CD8-positive, alpha-beta memory T cell (primary cell): ENCODE measurements at places on chromosomes 6 and 20. TPM values are rescaled to one million over a fixed set of nuclear protein-coding genes. Genes with fewer than 3 reads are reported as not detected.

DNA sequence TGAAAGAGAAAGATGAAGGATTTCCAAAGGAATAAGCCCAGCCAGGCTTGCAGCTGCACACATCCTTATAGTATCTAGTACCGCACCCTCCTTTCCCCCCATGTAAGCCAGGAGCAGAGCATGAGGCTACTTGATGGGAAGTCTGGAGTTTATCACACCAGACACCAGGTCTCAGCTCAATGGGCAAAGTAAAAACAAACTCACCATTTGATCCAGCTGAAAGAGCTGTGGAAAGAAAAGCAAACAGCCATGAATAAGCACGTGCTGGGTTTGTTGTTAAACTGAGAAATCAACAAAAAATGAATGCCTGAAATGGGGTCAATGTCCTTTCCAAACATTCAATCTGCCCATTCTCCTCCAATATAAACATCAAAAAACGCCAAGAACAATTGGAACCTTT, 50.6 kb upstream of the MAP7 start:
- no peaks in the 10 kb centered on the region for H3K27me3 ChIP-seq
- DNase-seq: no peak
- no peak overlapping the region for H3K4me3 ChIP-seq
- H3K4me1 ChIP-seq: no peaks in the 10 kb centered on the region
- H3K27ac ChIP-seq: no peak overlapping the region

DNA sequence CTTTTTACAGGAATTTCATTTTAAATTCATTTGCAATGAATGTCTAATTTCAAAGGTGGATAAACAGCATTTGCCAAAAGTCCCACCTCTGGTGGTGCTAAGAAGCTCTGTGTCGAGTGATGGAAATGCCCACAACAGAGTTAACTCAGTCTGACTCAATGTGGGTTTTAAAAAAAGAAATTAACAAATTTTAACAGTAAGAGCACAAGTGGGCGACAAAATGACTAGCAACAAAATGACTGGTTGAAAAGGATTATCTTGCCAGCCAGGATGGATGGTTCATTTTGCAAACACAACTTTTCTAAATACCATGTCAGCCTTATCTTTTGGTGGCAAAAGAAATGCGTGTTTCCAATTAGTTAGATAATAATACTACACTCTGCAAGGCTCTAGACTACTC, 14.3 kb upstream of the TAGAP start:
- no peak overlapping the region for H3K27ac ChIP-seq
- H3K27me3 ChIP-seq: no peaks in the 10 kb centered on the region
- no peaks in the 10 kb centered on the region for H3K36me3 ChIP-seq
- DNase-seq: no peak

DNA sequence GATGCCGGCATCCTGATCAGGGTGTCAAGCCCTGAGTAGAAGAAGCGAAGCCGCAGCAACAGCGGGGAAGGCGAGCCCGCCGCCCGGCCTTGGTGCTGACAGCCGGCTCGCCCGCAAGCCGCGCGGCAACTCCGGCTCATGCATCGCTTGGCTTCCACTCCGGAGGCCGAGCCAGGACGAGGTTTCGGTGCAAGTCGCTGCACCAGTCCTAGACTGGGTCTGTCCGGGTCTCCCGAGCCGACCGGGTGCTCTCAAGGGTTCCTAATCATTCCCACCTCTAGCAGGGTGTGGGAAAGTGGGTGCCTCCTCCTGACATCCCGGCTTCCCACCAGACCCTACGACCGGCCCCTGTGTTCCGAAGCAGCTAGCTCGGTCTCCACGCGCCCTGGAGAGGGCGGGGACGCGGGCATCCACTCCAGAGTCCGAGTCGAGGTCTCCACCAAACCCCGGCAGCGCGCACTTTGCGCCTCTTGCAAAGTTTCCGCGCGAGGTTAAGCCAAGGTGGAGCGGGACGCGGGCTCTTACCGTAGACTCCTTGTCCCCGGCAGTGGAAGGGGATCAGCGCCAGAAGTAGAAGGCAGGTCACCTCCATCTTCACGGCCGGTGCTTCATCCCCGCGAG, 1.4 kb downstream of the MDGA1 start:
- H3K27me3 ChIP-seq: peaks cover 47% of the 10 kb centered on the region
- peak overlapping the region; percentile 38 for H3K4me3 ChIP-seq
- peaks cover 20% of the 10 kb centered on the region for H3K4me1 ChIP-seq
- no peaks in the 10 kb centered on the region for H3K36me3 ChIP-seq

GRCh38 chr6:89217299-89217910, at the start of gene GABRR1:
Gene GABRR1 (minus strand): TSS chr6:89217358. CDS start chr6:89217322, 36 bp downstream.
- no peaks in the 10 kb centered on the region for H3K36me3 ChIP-seq
- no peak within 1 kb of the TSS for H3K4me3 ChIP-seq
- no peak within 1 kb of the TSS for H3K27ac ChIP-seq
- no peaks in the 10 kb centered on the region for H3K4me1 ChIP-seq

The CFAP206 gene
- total RNA-seq: not detected

GRCh38 chr6:30238178-30238795, 25.1 kb upstream of the TRIM26 start:
- no peak overlapping the region for H3K4me3 ChIP-seq
- no peaks in the 10 kb centered on the region for H3K36me3 ChIP-seq
- H3K4me1 ChIP-seq: no peaks in the 10 kb centered on the region
- H3K27me3 ChIP-seq: no peaks in the 10 kb centered on the region

DNA sequence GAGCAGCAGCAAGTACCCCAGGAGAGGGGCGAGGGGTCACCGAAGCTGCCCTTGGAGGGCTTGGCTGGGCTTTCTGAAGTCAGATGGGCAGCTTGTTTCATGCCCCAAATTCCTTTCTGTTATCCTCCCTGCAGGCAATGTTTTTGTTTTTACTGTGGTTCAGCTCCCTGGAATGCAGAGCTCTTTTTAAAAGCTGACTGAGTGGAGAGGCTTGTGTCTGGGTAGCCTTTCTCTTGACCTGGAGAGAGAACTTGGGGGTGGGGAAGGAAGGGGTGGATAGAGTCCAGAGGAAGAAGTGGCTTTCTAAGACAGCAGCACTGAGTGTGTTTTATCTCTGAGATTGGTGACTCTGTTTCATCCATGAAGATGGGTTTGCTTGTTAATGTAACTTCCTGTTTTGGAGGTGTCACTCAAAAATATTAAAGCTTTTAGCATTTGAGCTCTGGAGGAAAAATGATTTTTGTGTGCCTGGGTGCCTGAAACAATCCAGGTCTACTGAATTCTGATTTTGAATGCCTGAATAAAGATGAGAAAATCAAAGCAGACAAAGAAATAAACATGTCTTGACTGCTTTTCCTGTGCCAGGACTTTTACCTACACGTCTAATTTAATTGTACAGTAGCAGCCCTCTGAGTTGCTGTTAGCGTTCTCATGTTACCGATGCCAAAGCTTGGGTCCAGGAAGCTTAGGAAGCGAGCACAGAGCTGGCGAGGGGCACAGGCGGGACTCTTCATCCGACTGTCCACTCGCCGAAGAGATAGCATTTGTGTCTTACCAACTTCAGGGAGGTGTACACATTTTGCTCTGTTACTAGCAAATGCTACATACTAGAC, 78.2 kb upstream of the EEF1E1 start:
- H3K27ac ChIP-seq: no peak overlapping the region
- H3K36me3 ChIP-seq: no peaks in the 10 kb centered on the region
- H3K27me3 ChIP-seq: no peaks in the 10 kb centered on the region
- H3K4me3 ChIP-seq: no peak overlapping the region
- no peak for DNase-seq
- no peaks in the 10 kb centered on the region for H3K4me1 ChIP-seq

The NRSN1 gene
- not detected for total RNA-seq

The CEP85L gene
- total RNA-seq: 29.1 TPM

The ADAM33 gene
- total RNA-seq: not detected

- no peaks in the 10 kb centered on the region for H3K36me3 ChIP-seq
- H3K27ac ChIP-seq: no peak overlapping the region
- H3K4me3 ChIP-seq: no peak overlapping the region
- H3K4me1 ChIP-seq: peaks cover 54% of the 10 kb centered on the region
- DNase-seq: no peak
- no peaks in the 10 kb centered on the region for H3K27me3 ChIP-seq
Observed at GRCh38 chr6:15257357-15258132, 11.7 kb downstream of the JARID2 start.

DNA sequence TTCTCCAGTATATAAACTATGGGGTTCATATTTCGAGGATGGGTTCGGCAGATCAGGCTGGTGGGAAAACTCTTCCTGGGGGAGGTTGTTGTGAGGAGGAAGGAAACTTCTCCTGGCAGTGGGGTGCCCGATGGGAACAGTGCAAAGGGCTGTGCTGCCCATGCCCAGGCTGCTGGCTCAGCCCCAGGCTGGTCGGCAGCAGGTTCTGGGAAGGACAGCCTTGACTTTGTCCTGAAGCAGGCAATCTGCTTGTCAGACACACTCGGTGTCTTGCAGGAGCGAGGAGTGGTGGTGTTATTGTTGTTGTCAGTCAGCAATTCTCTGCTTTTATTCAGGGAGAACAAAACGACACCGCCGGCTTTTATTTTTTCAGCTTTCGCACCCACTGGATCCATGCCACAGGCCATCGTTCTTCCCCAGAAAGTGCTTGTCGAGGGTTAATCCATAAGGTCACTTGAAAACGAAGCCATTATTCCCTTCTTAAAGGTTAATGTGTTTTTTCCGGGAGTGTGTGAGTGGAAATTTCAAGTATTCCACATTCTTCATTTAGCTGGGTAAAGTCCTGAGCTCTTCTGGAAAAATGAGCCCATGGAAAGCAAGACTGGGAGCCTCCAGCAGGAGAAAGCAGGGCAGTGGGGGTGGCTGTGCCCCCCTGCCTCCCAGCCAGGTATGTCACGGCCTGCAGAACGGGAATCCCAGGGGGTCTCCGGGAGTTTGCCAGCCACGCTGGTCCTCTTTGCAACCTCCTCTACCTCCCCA, 57.0 kb upstream of the STX16 start:
- H3K36me3 ChIP-seq: no peaks in the 10 kb centered on the region
- no peaks in the 10 kb centered on the region for H3K4me1 ChIP-seq
- no peak overlapping the region for H3K27ac ChIP-seq
- no peaks in the 10 kb centered on the region for H3K27me3 ChIP-seq
- no peak for DNase-seq

The BMP5 gene
- not detected for total RNA-seq

GRCh38 chr6:16711546-16712254, 49.6 kb downstream of the ATXN1 start:
- no peaks in the 10 kb centered on the region for H3K36me3 ChIP-seq
- peaks cover 27% of the 10 kb centered on the region for H3K4me1 ChIP-seq
- no peaks in the 10 kb centered on the region for H3K27me3 ChIP-seq

- no peak for DNase-seq
- H3K27me3 ChIP-seq: no peaks in the 10 kb centered on the region
- no peak overlapping the region for H3K27ac ChIP-seq
- no peak overlapping the region for H3K4me3 ChIP-seq
- H3K36me3 ChIP-seq: no peaks in the 10 kb centered on the region
Observed at GRCh38 chr6:170165471-170166117, 125.3 kb downstream of the DLL1 start.

GRCh38 chr6:107466062-107466461, 6.7 kb upstream of the PDSS2 start:
- H3K27ac ChIP-seq: no peak overlapping the region
- H3K4me3 ChIP-seq: no peak overlapping the region
- no peaks in the 10 kb centered on the region for H3K36me3 ChIP-seq
- H3K4me1 ChIP-seq: no peaks in the 10 kb centered on the region

The ADGRB3 gene
- not detected for total RNA-seq

- no peaks in the 10 kb centered on the region for H3K27me3 ChIP-seq
- H3K4me1 ChIP-seq: peaks cover 35% of the 10 kb centered on the region
- no peaks in the 10 kb centered on the region for H3K36me3 ChIP-seq
- no peak overlapping the region for H3K27ac ChIP-seq
Observed at GRCh38 chr6:30880698-30881252, 3.5 kb upstream of the DDR1 start.
